ENCODE measurements at places on chromosomes 4 and X.

- no peak overlapping the region for H3K27ac ChIP-seq
- H3K4me3 ChIP-seq, result no peak overlapping the region
- H3K4me1 ChIP-seq, result peaks cover 25% of the 10 kb centered on the region
- H3K36me3 ChIP-seq, result no peaks in the 10 kb centered on the region
Measured at GRCh38 chrX:68083510-68083909, 349.8 kb downstream of the OPHN1 start.

DNA sequence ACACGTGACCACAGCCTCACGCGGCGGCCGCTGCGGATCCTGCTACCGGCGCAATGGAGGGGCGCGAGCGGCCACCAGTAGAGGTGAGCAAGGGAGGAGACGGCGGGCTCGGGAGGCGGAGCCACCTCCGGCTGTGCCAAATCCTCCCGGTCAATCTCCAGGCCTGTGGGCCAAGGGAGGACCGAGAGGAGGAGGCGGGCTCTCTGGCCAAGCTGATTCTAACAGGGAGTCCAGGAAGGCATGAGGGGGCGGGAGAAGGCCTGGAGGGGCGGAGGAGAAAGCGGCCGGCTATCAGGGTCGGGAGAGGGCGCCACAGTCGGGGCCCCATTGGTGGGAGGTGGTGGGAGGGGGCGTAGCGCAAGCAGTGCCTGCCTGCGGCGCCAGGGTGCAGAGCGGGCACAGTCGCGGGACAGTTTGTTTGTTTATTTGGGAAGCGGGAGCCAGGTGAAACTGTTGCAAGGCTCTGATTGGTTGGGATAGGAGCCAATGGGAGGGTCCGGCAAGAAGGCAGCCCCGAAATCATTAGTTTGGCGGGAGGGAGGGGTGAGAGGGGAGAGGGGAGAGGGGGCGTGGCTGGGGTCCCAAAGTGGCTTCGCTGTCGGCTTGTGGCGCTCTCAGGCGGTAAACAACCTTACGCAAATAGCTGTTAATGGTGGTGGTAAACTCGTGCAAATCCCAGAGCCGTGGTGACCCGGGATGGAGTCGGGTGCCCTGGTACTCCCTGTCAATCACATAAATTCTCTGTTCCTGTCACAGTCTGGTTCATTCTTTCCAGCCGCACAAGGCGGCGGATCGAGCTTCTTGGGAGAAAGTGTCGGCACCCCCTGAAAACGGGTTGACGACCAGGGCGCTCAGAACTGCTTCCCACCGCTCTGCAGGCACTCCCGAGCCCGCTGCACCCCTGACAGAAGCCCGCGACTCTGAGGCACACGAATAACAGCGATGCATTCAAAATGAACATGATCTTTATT lies at the start of gene IRS4:
Gene IRS4, minus strand, starts transcription at position 55 of the 971 bp plus-strand sequence.
- H3K27ac ChIP-seq, result no peak within 1 kb of the TSS
- peak; percentile 36 for DNase-seq
- no peaks in the 10 kb centered on the region for H3K36me3 ChIP-seq

- H3K4me3 ChIP-seq, result peak overlapping the region; percentile 64
- peaks cover 32% of the 10 kb centered on the region for H3K4me1 ChIP-seq
- DNase-seq, result peak; percentile 53
- no peaks in the 10 kb centered on the region for H3K27me3 ChIP-seq
- peak overlapping the region; percentile 75 for H3K27ac ChIP-seq
Measured at GRCh38 chr4:113292371-113293042, 243.1 kb downstream of the ANK2 start.

GRCh38 chr4:106801386-106801785 lies 234.7 kb downstream of the DKK2 start:
- no peak overlapping the region for H3K4me3 ChIP-seq
- H3K36me3 ChIP-seq, result no peaks in the 10 kb centered on the region

- no peak overlapping the region for H3K4me3 ChIP-seq
- no peaks in the 10 kb centered on the region for H3K27me3 ChIP-seq
- peak; percentile 33 for DNase-seq
- H3K27ac ChIP-seq, result no peak overlapping the region
- peaks cover 4% of the 10 kb centered on the region for H3K4me1 ChIP-seq
- no peaks in the 10 kb centered on the region for H3K36me3 ChIP-seq
Measured at GRCh38 chr4:71322425-71322824, 16.4 kb upstream of the SLC4A4 start.

DNA sequence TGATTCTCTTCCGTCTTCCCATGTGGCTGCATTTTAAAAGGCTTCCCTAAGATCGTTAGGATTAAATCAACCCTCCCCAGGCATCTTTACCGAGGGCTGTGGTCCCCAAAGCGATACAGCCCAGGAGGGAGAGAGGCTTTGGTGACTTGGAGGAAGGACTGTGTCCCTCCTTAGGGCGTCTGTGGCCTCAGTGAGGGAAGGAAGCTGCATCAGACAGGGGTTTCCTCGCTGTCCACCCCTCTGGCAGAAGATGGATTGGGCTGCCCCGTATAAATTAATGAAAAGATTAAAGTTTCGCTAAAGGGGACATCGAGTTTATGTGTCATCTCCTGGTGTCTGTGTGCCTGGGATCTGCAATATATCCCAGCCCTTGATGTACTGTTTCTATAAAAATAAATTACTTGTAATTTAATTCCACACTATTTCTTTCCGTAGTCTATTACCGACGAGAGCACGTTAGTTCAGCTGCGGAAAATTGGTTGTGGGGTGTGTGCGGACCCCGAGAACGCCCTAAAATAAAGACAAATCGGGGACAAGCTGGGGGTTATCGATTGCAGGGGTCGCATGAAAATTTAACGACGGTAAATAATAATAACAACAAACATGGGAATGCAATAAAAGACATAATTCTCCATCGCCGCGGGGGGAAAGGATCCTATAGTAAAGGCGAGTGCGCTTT lies 6.5 kb downstream of the SHOX start:
- H3K36me3 ChIP-seq, result no peaks in the 10 kb centered on the region
- no peak overlapping the region for H3K27ac ChIP-seq
- no peaks in the 10 kb centered on the region for H3K27me3 ChIP-seq
- DNase-seq, result no peak

DNA sequence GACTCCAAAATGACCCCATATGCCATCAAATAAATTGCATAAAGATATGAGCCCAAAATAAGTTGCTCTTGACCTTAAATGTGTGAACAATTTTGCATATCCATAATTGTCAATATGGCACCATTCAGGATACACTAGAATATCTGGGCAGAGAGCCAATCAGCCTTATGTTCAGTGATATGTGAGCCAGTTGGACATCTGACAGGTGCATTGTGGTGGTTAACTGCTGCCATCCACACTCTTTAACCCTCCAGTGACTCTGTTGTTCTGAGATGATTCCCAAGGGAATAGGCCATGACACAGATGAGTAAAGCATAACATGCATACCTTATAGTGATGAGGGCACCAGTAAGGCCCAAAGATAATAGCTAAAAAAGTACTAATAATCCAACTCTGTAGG lies 500.1 kb downstream of the PCDH18 start:
- H3K36me3 ChIP-seq, result no peaks in the 10 kb centered on the region
- H3K27me3 ChIP-seq, result no peaks in the 10 kb centered on the region
- no peaks in the 10 kb centered on the region for H3K4me1 ChIP-seq
